ENCODE measurements at places on chromosomes 11 and 22.

- no peaks in the 10 kb centered on the region for H3K4me1 ChIP-seq
- no peaks in the 10 kb centered on the region for H3K27me3 ChIP-seq
- H3K4me3 ChIP-seq = no peak overlapping the region
- no peak overlapping the region for H3K27ac ChIP-seq
- DNase-seq = no peak
- no peaks in the 10 kb centered on the region for H3K36me3 ChIP-seq
These were observed 6.9 kb upstream of the PSMC3 start for GRCh38 chr11:47433157-47433556.

GRCh38 chr11:132717824-132718223 is 814.5 kb downstream of the OPCML start:
- H3K27me3 ChIP-seq = no peaks in the 10 kb centered on the region
- DNase-seq = no peak
- no peak overlapping the region for H3K27ac ChIP-seq

DNA sequence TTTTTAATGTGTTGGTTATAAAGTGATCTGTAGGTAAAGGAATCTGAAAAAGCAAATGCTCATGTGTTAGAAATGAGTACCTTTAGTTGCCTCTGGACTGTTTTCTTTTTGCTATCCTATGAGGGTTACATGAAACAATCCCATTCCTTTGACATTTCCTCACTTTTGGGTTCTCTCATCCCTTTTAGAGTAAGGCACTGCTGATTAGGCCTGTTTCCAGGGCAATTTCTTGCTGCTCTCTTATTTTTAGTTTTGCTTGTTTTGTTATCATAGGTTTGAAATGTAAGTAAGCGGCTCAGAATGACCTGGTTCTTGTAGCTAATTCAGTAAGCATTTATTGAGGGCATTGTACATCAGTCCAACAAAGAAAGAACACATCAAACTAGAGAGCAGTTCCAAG is 138.9 kb downstream of the DDX10 start:
- no peak overlapping the region for H3K4me3 ChIP-seq
- H3K36me3 ChIP-seq = no peaks in the 10 kb centered on the region
- no peaks in the 10 kb centered on the region for H3K27me3 ChIP-seq
- H3K27ac ChIP-seq = no peak overlapping the region
- DNase-seq = no peak
- H3K4me1 ChIP-seq = no peaks in the 10 kb centered on the region

- DNase-seq = no peak
- no peaks in the 10 kb centered on the region for H3K4me1 ChIP-seq
- no peak overlapping the region for H3K4me3 ChIP-seq
- H3K27me3 ChIP-seq = no peaks in the 10 kb centered on the region
These were observed 34.0 kb upstream of the MMP13 start for GRCh38 chr11:102989379-102990047.

DNA sequence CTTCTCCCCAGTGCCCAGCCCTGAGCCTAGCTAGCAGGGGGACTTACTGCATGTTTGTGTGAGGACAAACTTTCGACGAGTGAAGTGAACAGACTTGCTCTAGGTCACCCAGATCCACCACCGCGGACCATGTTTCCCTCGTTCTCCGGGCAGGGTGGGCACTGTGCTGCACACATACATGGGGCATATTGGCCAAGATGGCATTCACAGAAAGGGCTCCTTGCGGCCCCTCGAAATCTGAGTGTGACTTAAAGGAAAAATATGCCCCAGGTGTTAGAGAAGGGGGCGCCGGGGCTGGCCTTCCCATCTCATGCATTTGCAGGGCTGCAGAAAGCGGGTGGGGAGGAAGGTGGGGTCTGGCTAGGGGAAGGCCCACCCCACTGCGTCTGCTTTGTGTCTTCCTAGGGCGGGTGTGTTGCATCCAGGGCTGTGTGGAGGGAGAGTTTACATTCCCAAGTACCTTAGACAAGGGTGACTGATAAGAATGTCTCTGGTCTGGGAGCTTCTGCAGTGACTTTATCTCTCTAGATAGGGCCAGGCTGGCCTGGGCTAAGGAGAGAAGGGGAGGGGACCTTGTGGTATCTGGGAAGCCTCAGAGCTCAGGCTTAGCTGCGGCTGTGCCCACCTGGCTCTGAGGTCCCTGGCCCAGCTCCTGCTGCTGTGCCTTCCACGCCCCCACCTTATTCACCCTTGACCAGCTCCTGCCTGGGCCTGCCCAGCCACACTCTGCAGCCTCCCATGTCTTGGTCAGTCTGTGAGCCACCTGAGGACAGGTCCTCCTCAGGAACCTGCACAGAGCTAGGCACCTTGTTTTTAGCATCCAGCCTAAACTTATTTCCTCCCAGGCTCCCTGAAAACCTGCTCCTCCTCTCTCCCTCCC is 45.8 kb downstream of the LRRC32 start:
- no peak overlapping the region for H3K27ac ChIP-seq
- H3K4me3 ChIP-seq = no peak overlapping the region
- H3K36me3 ChIP-seq = no peaks in the 10 kb centered on the region
- no peaks in the 10 kb centered on the region for H3K27me3 ChIP-seq
- DNase-seq = no peak

- DNase-seq = no peak
- H3K4me1 ChIP-seq = peaks cover 9% of the 10 kb centered on the region
- H3K27me3 ChIP-seq = no peaks in the 10 kb centered on the region
- peaks cover 2% of the 10 kb centered on the region for H3K36me3 ChIP-seq
- H3K27ac ChIP-seq = no peak overlapping the region
These were observed 7.4 kb downstream of the CLNS1A start for GRCh38 chr11:77630157-77630710.

DNA sequence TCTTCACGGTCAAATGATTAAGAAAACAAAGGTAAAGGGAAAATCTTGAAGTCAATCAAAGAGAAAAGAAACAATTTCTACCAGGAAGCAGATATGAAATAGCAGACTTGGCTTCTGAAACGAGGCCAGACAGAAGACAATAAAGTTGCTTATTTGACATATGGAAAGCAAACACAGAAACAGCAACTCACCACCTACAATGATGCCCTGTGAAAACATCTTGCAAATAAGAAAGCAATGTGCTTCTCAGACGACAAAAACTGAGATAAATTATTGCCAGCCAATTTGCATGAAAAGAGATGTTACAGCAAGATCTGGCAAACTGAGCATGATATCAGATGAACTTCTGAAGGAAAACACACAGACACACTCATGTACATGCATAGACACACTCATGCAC is 45.9 kb upstream of the CTSC start:
- no peaks in the 10 kb centered on the region for H3K4me1 ChIP-seq
- no peaks in the 10 kb centered on the region for H3K36me3 ChIP-seq
- no peaks in the 10 kb centered on the region for H3K27me3 ChIP-seq
- no peak overlapping the region for H3K27ac ChIP-seq
- H3K4me3 ChIP-seq = no peak overlapping the region

DNA sequence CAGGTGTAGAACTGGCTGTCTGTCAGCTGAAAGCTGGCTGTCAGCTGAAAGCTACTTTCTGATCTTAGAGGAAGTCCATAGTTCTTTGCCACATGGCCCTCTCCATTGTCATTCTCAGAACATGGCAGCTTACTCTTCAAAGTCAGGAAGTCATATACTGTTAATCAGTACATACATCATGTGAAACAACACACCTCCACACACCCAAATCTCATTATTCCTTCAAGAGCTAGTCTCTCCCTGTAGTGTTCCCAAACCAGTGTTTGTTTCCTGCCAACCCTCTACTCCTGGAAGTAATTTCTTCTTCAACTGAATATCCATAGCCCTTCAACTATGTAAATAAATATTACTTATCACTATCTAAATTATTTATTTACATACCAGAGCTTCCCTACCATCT is 58.9 kb downstream of the OR5AK2 start:
- no peaks in the 10 kb centered on the region for H3K27me3 ChIP-seq
- no peaks in the 10 kb centered on the region for H3K4me1 ChIP-seq
- H3K36me3 ChIP-seq = no peaks in the 10 kb centered on the region
- H3K4me3 ChIP-seq = no peak overlapping the region

DNA sequence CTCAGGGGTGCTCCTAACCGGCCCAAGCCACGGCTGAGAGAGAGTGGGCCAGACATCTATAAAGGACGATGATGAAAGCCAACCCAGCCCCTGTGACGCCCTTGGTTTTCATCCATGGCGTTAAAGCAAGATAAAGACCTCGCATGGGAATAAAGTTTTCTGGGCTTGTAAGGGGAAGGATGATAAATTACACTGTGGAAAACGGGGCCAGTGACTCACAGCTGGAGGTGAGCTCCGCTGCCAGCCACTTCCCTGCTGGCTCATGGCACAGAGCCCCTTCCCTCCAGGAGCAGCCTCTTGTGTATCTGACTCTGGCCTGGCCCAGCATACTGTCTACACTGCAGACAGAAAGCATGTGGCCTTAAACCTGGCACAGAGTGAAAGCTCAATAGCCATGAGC is 503.2 kb upstream of the B3GAT1 start:
- H3K27me3 ChIP-seq = peaks cover 3% of the 10 kb centered on the region
- H3K4me3 ChIP-seq = no peak overlapping the region
- H3K36me3 ChIP-seq = no peaks in the 10 kb centered on the region

Data from CD8-positive, alpha-beta memory T cell (primary cell).